Dermis microvascular lymphatic vessel endothelial cell (primary cell): ENCODE measurements at places on chromosomes 4 and X. TPM values are rescaled to one million over a fixed set of nuclear protein-coding genes. Genes with fewer than 3 reads are reported as not detected.

The CHRDL1 gene
- under 0.01 TPM in 1 of 2 replicates, not detected in the other for total RNA-seq

The ERCC6L gene
- total RNA-seq = 1.3 and 3.6 TPM in 2 replicates

The MAD2L1 gene
- 9.0 and 29.8 TPM in 2 replicates for total RNA-seq

The REPS2 gene
- 4.2 and 6.1 TPM in 2 replicates for total RNA-seq

The FGG gene
- total RNA-seq = not detected in 2 replicates

The CHM gene
- total RNA-seq = 17.5 and 20.6 TPM in 2 replicates

The IL15 gene
- total RNA-seq = 0.77 and 2.8 TPM in 2 replicates

The SPARCL1 gene
- total RNA-seq = 10.0 and 19.2 TPM in 2 replicates

The OCIAD2 gene
- total RNA-seq = 61.4 and 85.2 TPM in 2 replicates

The FLNA gene
- total RNA-seq = 1,135 and 1,161 TPM in 2 replicates

The CACNA1F gene
- total RNA-seq = under 0.01 TPM in 2 replicates

The DDIT4L gene
- 2.0 and 4.1 TPM in 2 replicates for total RNA-seq

The SPATA4 gene
- not detected in 2 replicates for total RNA-seq

The OR13H1 gene
- not detected in 2 replicates for total RNA-seq

The GBA3 gene
- total RNA-seq = not detected in 2 replicates

The NRK gene
- 0.25 and 0.26 TPM in 2 replicates for total RNA-seq

The MAGEC3 gene
- not detected in 2 replicates for total RNA-seq

The VEGFD gene
- total RNA-seq = 0.26 and 0.51 TPM in 2 replicates

The CT45A1 gene
- not detected in 2 replicates for total RNA-seq
